Femur (tissue), 1 donor: ENCODE measurements at places on chromosomes 13 and 19.
A peak's percentile ranks its signal among the peaks of the same experiment; 100 is the strongest.

GRCh38 chr13:52847322-52847681 lies 1.1 kb downstream of the PCDH8 start:
- no peak for DNase-seq

DNA sequence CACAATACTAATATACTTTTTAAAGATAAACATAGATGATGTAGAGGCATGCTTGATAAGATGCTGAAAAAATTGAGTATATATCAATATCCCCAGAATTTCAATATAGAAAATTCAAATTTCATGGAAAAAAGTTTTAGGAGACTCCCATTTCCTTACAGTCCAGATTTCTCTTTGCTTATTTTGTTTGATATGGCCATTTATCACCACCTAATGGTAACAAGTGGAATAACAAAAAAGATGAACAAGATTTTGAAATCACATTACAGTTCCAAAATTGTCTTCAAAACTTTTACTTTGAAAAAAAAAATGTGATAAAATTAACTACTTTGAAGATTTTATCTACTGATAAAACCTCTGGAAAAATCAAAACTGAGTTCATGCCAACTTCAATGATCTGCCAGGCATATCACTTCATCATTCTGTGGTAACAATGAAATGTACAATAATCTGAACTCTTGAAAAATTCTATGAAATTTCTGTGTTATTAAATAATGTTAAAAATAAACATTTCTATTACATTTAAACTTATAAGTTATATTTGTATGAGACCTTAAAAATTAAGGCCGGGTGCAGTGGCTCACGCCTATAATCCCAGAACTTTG lies 17.5 kb downstream of the MIPEP start:
- DNase-seq: no peak

GRCh38 chr13:102978168-102978567 lies 88.0 kb downstream of the SLC10A2 start:
- DNase-seq: no peak

DNA sequence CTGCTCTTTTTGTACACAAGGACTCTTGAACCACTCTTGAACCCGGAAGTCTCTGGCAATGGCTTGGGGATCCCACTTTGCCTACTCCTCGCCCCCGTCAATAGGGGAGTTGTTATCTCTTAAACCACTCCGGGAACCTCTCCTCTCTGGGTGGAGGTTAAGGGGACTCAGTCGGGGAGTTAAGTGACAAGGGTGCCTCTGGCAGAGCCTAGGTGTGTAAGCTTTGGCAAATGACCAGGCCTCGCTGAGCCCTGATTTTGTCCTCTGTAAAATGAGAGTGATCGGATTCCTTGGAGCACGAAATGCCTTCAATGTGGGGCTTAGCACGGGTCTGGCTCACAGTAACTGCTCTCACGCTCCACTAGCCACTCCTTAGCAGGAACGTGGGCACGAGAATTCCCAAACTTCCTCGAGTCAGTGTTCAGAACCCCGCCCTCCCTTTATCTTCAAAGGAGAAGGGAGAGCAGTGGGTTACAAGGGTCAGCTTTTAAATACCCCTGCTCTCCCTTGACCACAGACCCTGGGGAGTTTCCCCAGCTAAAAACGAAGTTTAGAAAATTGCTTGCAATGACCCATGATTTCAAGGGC lies 193.3 kb downstream of the KATNAL1 start:
- no peak for DNase-seq

DNA sequence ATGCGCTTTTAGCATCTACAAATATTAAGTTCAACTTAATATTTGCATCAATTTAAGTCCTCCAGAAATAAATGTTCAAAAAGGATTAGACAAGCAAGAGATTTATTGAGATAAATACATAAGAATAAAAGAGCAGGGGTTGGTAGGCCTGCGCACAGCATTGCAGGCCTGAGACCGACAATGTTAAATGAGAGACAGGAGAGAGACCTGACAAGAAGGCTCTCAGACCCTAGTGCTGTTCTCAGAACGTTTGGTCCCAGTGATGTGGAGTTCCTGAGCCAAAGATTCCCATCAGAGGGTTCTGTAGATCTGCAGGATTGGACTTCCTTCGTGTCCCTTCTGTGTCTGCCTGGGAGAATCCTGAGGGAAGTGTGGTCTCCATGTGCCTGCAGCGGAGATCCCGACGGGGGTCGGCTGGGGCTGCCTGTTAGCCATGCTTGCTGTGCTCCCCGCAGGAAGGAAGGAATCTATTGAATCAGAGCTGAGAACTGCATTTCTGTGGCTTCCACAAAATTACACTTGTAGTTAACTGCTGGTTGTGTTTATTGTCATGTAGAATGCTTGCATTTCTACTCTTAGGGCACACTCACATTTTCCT lies 369.9 kb upstream of the SLC10A2 start:
- DNase-seq: no peak

- no peak for DNase-seq
These were observed 58.5 kb upstream of the SLITRK1 start for GRCh38 chr13:83940742-83941141.

DNA sequence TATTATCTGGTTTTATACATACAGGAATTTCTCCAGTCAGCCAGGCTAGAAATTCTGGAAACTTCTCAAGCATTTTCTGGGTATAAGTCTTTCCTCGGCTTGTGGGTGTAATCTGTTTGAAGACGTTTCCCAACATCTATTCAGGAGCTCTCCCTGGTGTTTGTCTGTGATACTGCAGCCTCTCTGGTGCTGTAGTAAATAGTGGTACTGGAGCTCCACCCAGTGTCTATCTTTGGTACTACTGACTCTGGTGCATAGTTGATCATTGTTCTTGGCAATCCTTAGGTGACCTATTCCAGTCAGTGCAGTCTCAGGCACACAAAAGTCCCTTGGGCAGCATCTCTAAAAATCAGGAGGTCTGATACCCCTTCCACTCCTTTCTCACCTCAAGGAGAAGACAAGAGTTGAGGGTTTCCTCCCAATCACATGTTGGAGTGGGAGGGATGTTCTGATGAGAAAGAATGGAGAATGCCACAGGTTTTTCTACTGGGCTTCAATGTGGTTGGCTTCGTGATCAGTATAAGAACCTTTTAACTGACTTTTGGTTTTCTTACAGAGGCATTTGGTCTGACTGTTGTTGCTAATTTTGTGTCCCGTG lies 115.5 kb downstream of the CYSLTR2 start:
- peak; percentile 85 for DNase-seq

DNA sequence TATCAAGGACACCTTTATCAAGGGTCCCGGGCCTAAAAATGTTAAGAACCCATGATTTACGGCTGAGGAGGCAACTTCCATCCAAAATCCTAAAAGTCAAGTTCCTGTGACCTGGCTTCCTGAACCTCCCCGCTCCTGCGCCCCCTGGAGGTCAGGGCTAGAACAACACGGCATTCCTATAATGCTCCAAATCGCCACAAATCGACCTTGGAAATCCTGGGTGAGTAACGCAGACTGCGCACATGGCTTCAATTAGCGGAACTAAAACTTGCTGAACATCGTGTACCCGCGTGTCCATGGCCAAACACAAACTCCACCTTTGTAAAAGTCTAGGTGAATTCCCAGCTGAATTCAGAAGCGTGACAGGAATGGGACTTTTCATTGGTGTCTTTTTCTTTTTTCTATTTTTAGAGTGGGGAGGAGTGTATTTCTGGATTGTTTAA lies 4.3 kb upstream of the C5AR1 start:
- peak; percentile 48 for DNase-seq

DNA sequence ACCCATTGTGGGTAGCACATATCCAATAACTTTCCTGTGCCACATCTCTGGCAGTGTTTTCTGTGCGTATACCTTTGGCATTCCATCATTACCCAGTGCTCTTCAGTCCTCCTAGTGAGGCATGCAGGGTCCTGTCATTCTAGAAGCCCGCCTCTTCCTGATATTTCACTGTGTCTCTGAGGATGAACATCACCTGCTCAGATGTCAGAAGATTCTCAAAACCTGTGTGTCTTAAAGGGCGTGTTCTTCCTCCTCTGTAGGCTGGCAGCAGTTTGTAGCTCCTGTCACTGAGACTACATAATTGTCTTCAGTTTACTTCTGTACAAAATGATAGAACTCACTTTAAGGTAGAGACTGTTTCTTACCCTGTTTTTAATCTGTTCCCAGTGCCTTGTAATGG lies 56.9 kb upstream of the TEX29 start:
- no peak for DNase-seq

GRCh38 chr13:24142886-24143285 lies 17.6 kb upstream of the SPATA13 start:
- no peak for DNase-seq

- DNase-seq: no peak
These were observed 31.5 kb downstream of the ACTN4 start for GRCh38 chr19:38678891-38679494.

DNA sequence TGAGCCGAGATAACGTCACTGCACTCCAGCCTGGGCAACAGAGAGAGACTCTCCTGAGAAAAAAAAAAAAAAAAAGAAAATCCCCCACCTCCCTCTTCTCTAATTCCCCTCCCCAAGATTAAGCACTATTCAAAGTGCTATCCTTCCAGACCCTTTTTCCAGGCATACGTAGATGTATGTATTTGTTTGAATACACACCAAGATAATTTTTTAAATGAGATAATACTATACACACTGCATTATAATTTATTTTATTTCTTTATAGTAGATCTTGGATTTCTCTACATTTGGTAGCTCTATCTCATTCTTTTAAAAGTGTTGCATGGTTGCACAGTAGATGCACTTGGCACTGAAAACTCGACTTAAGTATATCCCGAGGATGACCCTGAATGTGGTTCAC lies 32.5 kb downstream of the CAB39L start:
- no peak for DNase-seq
